ENCODE measurements at places on chromosomes 2 and 18.

- no peak for DNase-seq
These were observed 315.5 kb downstream of the RPRM start for GRCh38 chr2:153163055-153163454.

DNA sequence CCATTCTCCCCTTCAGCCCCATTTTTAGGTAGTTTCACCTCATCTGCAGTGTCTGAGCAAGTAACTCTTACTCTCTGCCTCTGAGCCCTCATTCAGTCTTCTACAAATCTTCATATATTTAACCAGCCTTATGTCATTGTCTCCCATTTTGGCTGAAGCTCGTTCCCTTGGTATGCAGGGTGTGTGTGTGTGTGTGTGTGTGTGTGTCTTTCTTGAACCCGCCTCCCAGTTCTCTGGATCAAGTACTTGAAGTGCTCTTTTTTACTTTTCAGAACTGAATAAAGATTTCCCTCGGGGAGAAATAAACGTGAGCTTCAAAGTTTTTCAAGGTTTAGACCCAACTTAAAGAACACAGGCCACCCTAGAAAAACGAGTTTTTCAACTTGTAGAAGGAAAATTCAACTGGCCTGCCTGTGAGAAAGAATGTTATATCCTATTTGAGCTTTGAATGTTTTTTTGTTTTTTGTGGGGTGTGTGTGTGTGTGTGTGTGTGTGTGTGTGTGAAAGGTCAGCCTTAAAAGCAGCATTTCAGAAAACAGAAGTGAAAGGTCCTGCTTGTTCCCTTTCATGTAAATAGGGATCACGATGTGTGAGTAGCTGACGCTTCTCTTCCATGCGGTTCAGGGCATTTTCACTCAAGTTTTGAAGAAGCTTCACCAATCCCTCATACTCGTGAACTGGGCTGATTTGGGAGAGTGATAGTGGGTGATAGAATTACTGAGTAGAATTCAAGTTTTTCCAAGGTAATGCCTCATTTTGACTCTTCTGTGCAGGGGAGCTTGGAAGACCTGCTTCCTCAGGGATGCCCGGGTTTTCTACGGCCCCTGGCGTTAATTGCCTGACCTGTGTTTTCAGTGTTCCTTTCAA, 50.6 kb upstream of the EML6 start:
- no peak for DNase-seq

DNA sequence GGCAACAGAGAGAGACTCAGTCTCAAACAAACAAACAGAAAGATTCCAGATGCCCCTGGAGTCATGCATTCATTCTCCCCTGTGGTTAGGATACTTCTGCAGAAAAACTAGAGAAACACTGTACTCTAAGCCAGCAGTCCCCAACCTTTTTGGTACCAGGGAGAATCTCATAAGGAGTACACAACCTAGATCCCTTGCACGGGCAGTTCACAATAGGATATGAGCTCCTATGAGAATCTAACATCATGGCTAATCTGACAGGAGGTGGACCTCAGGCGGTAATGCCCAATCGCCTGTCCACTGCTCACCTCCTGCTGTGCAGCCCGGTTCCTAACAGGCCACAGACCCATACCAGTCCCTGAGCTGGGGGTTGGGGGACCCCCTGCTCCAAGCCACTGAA, 18.3 kb downstream of the PSME4 start:
- DNase-seq: no peak

DNA sequence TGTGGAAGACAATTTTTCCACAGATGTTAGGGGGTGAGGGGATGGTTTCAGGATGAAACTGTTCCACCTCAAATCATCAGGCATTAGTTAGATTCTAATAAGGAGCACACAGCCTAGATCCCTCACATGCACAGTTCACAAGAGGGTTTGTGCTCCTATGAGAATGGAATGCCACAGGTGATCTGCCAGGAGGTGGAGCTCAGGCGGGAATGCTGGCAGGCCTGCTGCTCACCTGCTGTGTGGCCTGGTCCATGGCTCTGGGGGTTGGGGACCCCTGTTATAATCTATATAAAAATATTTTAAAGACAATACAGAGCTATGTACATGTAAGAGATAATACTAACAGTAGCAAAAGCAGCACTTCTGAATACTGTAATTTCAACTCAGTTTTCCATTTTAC, 19.2 kb downstream of the CWC22 start:
- DNase-seq: no peak

GRCh38 chr2:8282858-8283252, 399.0 kb upstream of the ID2 start:
- DNase-seq: no peak

- no peak for DNase-seq
These were observed 23.1 kb upstream of the TXNDC2 start for GRCh38 chr18:9862686-9863085.

DNA sequence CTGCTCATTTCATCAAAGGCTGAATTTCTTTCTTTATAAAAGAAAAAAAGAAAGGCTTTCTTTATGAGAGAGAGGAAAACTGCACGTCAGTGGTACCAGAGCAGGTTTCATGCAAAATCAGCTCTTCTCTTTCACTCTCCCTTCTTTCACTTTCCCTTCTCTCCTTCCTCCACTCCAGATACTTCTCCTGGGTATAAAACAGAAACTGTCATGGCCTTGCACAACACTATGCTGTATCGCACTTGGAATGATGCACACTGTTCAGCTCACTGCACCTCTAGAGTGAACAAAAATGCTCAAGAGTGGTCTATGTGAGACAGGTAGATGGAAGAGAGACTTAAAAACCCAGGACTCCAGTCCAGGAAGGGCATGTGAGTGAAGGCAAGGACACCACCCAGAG, 73.8 kb downstream of the KLF7 start:
- DNase-seq: no peak

GRCh38 chr2:28432362-28432761, 39.7 kb downstream of the FOSL2 start:
- no peak for DNase-seq

- no peak for DNase-seq
These were observed 60.1 kb upstream of the CD28 start for GRCh38 chr2:203646266-203646864.

DNA sequence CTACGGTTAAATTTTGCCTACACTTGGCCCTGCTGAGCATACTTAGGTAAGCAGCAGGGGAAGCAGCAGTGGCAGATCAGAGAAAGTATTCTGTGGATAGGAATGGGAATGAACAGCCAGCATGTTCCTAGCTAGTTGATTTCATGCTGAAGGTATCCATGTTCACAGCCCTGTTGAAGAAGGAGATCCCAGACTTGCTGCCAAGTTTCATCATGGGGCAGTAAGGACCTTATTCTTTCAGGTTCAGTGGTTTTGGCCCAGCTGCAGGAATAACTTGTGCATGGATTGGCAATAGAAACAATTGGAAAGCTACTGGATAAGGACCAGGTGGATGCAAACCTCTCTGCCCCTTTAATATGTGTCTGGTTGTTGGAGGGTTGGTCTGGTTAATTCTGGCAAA, 98.2 kb upstream of the TMEM178A start:
- no peak for DNase-seq

- DNase-seq: no peak
These were observed 35.3 kb upstream of the PPP1CB start for GRCh38 chr2:28716265-28716865.
